Trophoblast cell (in vitro differentiated cells and primary cell): ENCODE measurements at places on chromosomes 6 and 20.

GRCh38 chr6:121826156-121826810, 390.8 kb downstream of the GJA1 start:
- DNase-seq = peak; percentile 44

GRCh38 chr6:8329562-8329961, 105.8 kb downstream of the SLC35B3 start:
- no peak for DNase-seq

GRCh38 chr6:26206868-26207801, 119.9 kb downstream of the HFE start:
- no peak for DNase-seq

DNA sequence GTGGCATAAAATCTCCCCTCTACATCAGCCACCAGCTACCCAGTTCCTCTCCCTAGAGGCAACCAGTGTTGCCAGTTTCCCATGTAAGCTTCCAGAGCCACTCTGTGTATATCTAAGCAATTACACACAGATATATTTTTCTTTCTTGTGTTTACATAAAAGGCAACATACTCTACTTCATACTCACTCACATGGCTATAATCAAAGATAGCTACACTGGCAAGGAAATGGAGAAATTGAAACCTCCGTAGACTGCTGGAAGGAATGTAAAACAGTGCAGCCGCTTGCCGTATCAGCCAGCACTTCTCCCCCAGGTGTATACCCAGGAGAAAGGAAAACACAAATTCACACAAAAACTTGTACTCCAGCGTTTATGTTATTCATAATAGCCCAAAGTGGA, 38.5 kb upstream of the NELFCD start:
- no peak for DNase-seq

GRCh38 chr6:56860475-56860874, 94.4 kb upstream of the BEND6 start:
- no peak for DNase-seq

GRCh38 chr6:75396005-75396800, 97.4 kb downstream of the FILIP1 start:
- peak; percentile 63 for DNase-seq

- peak; percentile 55 for DNase-seq
Measured at GRCh38 chr6:14758421-14759081, 487.3 kb upstream of the JARID2 start.

- DNase-seq = no peak
Measured at GRCh38 chr6:156423829-156424228, 353.3 kb upstream of the ARID1B start.

GRCh38 chr20:13777171-13777601, 7.5 kb downstream of the ESF1 start:
- no peak for DNase-seq

DNA sequence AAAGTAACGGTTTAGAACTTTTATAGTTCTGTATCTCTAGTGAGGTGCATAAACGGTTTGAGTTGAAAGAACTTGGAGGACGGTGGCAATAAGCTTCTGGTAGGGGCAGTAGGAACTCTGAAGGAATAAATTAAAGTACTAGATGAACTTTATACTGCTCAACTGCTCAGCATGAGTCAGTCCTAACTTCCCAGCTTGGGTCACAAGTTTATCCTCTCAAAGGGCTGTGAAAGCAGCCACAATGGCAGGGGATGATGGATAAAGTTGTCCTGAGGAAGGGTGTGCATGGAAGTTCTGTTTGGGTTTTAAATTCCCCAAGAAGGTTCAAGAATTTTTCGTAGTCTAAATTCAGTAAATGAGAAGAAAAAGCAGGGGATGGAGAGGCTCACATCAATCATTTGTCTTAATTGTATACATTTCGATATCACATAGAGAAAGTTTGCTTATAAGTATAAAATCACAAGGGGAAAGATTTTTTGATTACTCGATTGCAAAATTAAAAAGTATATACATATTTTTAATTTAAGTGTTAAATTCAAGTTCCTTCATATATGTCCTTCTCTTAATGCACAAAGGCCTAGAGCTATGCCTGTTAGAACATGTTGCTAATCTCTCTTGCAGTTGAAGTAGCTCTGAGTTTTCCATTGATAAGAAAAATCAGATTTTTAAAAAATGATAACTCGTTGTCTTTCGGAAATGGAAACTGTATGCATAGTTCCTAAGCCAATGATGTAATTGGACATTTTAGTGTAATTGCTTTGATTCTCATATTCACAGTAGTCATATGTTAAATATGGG, 55.3 kb upstream of the JAG1 start:
- no peak for DNase-seq

- no peak for DNase-seq
Measured at GRCh38 chr20:22789676-22790075, 205.3 kb upstream of the FOXA2 start.

DNA sequence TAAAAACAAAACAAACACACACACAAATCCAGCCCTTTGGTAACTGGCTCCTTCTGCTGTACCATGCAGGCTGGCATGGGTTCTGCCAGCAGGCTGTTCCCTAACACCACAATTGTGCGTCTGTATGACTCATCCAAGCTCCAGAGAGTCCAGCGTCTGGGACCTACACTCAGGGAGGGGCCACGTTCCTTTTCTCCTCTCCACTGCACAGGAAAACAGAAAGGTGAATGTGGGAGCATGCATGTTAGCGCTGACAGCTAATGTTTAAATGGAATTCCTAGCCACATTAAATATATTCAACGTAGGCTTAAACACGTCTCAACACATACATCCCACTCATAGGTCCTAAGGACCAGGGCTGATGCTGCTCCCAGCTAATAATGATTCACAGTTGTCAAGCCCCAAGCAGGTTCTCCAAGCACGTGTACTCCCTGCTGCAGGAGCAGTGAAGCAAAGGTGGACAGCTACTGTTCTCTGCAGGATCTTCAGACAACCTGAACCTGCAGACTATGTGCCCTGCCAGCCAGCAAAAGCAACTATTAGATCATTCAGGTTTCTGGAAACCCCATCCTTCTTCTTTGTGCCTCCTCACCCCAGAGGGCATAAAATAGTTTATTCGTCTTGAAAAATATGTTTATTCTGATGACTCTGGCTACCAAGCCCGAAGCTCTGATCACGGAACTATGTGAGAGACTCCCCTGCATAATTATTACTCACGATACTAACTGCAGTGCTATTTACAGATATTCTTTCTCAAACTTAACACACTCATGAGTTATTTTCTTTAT, 20.9 kb downstream of the MAP1LC3A start:
- peak; percentile 20 for DNase-seq

DNA sequence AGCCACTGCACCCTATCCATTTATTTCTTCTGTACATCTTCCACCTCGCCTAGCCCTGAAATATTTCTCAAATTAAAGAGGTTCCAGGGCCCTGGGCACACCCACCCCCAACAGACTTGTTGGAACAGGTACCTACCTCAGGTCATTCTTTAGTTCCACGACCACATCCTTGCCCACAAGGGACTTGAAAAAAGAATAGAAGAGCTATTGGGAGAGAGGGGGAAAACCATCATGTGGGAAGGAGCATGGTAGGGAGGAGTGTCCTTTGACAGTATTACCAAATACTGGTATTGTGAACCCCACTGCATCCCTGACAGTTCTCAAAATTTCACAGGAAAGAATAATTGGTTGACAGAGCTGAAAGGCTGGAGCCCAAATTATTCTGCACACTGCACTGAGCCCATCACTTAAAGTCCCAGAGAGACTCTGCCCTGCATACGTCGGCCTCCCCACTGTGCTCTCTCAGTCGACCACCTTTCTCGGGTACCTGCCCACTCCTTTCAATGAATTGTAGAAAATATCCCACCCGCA, 762 bp downstream of the LSM2 start:
- no peak for DNase-seq

DNA sequence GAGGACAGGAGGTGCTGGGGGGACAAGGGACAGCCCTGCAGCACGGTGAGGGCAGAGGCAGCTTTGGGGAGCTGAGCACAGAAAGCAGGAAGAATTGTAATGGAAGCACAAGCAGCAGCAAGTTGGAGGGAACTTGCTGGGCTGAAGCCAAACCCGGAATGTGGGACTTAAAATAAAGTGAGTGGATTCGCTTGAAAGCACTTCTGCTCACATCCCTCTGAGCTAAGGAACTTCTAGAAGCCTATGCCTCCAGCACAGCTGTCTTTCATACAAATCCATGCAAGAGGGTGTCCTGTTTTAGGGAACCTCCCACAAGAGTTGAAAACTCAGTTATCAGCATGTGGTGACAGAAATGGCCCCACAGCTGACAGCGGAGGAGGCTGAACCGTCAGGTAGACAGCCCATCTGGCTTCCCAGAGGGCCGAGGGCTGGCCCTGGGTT, 71.4 kb upstream of the MLN start:
- no peak for DNase-seq

DNA sequence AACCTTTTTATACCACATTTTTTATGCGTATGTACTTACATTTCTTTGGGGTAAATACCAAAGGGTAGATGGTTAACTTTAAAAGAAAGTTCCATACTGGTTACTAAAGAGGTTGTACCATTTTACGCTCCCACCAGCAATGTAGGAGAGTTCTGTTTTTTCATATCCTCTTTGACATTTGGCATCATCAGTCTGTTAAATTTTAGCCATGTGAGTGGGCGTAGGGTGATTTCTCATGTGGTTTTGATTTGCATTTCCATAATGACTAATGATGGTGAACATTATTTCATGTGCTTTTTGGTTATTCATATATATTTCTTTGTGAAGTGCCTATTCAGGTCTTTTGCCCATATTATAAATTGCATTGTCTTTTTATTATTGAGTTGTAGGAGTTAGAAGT, 194.2 kb downstream of the PRL start:
- DNase-seq = no peak

- DNase-seq = no peak
Measured at GRCh38 chr6:74249658-74250057, 553.7 kb downstream of the CD109 start.

DNA sequence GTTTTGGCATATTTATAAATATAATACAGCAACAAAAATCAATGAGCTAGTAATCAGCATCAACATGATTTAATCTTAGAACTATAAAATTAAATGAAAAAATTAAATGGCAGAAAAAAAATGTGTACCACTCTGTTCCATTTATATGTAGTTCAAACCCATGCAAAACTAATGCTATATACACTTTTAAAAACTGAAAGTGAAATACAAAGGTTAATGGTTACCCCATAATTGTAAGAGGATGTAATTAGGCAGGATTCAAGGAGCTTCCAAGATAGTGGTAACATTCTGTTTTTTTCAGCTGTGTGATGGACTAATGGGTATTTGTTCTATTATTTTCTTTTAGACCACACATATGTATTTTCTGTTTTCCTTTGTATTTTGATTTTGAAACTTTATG, 492.1 kb downstream of the UTRN start:
- DNase-seq = no peak

- DNase-seq = no peak
Measured at GRCh38 chr6:51992876-51993275, 94.5 kb downstream of the PKHD1 start.

GRCh38 chr6:53604623-53605190, 59.8 kb upstream of the GCLC start:
- DNase-seq = no peak

GRCh38 chr6:24549674-24550353, 55.0 kb downstream of the ALDH5A1 start:
- DNase-seq = no peak

DNA sequence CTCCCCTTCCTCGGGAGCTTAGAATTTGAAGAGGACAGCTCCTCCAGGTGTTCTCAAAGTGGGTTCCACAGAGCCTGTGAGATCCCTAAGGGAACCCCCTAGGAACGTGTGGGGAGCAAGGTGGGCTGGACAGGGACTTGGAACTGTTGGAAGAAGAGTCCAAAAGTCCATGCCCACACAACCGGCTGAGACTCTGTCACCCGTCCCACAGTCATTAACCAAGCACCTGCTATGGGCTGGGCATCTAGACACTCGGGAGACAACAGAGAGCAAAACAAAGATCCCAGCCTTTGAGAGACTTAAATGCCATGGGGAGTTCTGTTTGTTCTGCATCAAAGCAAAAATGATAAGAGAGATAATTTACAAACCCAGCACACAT, 51.9 kb upstream of the SAYSD1 start:
- no peak for DNase-seq

- peak; percentile 27 for DNase-seq
Measured at GRCh38 chr6:158907931-158908330, 88.8 kb upstream of the EZR start.

- no peak for DNase-seq
Measured at GRCh38 chr6:146090474-146090873, 61.6 kb downstream of the GRM1 start.

DNA sequence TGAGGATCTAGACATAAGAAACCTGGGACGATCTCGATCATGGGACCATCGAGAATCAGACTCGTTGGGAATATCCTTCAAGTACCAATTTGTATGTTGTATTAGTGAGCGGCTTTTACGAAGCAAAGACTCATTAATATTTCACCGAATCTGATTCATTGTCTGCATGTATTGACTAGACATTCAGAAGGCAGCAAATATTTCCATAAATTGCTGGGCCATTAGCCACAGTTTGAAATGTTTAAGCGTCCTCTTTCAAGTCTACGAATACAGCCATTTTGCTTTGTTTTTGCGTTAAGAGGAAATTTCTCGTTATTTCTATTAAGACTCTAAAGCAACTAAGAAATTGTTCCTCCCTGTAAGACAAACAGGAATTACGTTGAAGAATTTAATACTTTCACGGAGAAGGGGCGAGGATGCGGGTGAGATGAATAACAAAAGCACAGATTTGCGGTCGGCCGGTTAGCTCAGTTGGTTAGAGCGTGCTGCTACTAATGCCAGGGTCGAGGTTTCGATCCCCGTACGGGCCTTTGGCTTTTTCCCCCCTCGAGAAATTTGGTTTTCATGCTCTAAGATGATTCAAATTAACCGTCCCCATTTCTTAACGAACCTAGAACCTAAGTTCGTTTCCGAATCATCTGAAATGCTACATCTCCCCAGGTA, 18.5 kb downstream of the POM121L2 start:
- DNase-seq = peak; percentile 51

- peak; percentile 16 for DNase-seq
Measured at GRCh38 chr6:52540286-52540902, 36.5 kb downstream of the TRAM2 start.

GRCh38 chr6:12119085-12119588, 107.0 kb downstream of the HIVEP1 start:
- DNase-seq = no peak

- DNase-seq = no peak
Measured at GRCh38 chr6:31462026-31462963, 35.6 kb upstream of the MICB start.

- DNase-seq = no peak
Measured at GRCh38 chr20:61027218-61027617, 224.8 kb upstream of the CDH4 start.

DNA sequence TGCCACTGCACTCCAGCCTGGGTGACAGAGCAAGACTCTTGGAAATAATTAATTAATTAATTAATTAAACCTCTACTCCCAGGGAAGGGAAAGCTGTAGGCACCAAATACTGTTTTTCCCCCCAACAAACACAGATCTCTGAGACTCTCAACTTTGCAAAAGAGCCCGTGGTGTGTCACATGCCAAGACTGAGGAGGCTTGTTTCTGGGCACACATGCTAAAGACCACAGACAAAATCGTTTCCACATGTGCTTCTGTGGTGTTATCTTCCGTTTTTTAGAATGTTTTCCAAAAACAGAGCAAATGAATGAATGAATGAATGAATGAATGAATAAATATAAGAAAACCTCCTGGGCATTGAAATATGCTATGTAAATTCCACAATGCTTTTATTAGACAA, 55.6 kb upstream of the ATXN1 start:
- no peak for DNase-seq

- no peak for DNase-seq
Measured at GRCh38 chr6:62328607-62329006, 42.6 kb upstream of the KHDRBS2 start.

- DNase-seq = no peak
Measured at GRCh38 chr6:33985313-33985751, 160.6 kb downstream of the GRM4 start.

- no peak for DNase-seq
Measured at GRCh38 chr6:22917344-22917743, 348.0 kb downstream of the HDGFL1 start.
